T-cell (primary cell): ENCODE measurements at places on chromosomes 1 and 21.
A peak's percentile ranks its signal among the peaks of the same experiment; 100 is the strongest.

DNA sequence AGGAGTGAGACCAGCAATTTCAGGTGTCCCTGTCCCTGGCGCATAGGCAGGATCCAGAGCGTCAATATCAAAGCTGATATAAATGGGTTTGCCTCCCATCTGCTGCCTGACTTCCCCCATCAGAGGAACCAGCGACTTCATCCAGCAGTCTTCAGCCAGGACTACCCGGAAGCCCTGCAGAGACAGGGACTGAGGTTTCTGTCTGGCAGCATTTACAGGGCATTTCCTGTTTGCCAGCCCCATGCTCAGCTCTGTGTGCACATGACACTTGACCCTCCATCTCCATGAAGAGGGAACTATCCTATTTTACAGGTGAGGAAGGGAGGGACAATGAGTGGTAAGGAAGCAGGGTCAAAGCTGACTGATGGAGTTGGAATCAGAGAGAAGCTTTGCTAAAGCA is 7.2 kb downstream of the AGMAT start:
- DNase-seq = peak; percentile 11

DNA sequence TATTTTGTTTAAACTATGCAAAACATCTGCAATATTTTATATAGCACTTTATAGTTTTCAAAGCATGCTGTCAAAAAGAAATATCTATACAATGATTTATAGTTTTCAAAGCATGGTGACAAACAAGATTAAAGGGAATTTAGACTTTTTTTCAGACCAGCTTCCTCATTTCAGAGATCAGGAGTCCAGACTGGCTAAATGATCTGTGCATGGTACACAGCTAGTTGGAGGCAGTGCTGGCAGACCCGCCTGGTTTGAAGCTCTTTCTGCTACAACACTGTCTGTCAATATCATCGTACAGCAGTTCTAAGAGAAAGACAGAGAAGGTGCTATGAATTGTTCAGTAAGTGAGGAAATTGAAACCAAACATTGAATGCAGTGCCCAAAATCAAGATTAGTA is 479.0 kb downstream of the PTBP2 start:
- DNase-seq = no peak

DNA sequence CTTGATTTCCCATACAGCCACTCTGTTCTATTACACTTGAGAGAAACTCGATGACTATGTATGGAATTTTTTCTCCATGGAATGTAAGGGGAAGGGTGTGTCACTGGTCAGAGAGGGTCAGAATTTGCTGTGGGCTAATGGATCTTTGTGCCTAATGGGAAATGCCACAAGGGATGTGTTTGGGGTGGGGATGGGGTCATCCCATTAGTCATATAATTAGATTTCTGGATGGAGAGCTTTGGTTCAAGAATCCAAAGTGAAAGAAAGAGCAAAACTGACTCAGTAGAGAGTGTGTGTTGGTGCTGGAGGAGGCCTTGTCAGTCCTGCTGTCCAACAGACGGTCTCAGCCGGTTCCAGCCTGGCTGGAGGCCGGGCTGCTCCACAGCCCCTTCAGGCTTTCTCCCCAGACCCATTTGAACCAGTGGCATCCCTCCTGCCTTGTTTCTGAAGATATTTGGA is 86.4 kb downstream of the LAMC2 start:
- DNase-seq = no peak

- DNase-seq = no peak
Measured at GRCh38 chr1:121417325-121417923, 232.6 kb downstream of the SRGAP2C start.

GRCh38 chr1:30706528-30706927 is 16.9 kb downstream of the MATN1 start:
- no peak for DNase-seq

DNA sequence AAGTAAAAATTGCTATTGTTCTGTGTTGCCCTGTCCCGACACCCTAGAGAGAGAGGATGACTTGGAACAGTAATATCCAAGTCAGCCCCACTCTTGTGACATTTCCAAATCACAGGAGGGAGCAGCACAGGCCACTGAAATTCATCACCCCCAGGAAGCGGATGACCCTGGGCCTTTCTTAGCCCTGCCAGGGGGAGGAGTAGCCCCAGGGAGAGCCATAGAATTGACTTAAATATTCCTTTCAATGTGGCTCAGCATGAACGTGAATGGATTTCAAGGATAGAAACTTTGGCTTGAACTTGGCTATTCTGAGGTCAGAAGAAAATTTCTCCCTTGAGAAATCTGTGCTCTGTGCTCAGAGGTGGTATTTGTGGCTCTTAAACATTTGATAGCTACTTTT is 80.6 kb downstream of the CENPF start:
- DNase-seq = no peak

DNA sequence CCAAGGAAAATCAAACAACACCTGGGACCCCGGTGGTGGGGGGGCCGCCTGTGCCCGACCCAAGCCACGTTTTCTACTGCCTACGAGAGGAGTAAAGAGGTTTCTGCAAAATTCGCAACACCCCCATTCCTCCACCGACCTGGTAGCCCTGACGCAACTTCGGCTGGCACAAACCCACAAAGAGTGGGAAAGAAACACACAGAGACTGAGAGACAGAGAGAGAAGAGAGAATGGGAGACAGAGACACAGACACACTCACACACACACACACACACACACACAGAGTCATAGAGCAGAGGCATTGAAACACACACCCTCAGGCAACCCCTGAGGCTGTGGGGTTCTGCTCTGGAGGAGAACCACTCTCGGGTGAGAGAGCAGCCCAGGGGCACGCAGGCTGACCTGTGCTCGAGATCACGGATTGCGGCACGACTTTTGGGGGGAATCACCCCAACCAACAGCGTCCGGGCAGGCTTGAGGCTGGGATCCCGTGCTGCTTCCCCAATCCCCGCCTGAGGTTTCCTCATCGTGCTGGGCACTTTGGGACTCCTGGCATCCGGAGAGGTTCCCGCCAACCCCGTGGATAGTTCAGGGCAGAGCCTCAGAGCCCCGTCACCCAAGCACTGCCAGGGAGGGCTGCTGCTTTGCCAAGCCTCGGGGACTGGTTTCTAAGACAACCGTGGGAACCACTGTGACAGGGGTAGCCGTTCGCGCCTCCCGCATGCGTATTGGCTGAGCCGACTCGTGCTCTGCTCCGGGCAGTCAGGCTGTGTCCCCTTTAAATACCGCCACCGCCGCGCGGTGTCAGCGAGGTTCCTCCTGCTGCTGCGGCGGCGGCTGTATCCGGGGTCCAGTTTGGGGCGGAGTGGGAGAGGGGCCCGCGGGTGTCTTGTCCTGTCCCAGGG is 682.4 kb upstream of the TPTE start:
- DNase-seq = no peak

DNA sequence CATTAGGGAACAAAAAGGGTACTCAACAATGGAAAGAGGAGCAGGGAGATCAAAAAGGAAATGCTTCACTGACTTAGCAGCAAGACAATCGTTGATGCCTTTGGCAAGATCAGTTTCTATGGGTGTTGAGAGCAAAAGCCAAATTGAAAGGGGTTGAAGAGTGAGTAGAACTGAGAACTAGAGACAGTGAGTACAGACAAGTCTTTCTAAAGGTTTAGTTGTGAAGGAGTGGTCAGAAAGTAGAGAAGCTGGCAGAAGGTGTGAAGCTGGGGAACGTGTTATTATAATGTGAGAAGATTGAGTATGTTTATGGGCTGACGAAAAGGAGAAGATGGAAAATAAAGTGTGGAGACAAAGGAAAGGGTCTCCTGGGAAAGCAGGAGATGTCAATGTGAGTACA is 221.2 kb upstream of the USP25 start:
- no peak for DNase-seq

- no peak for DNase-seq
Measured at GRCh38 chr1:22282364-22282995, 139.6 kb upstream of the WNT4 start.

GRCh38 chr1:48405400-48405799 is 66.6 kb downstream of the SPATA6 start:
- DNase-seq = no peak

- no peak for DNase-seq
Measured at GRCh38 chr1:21564521-21565095, 55.4 kb downstream of the ALPL start.

GRCh38 chr1:50139339-50140181 is 30.8 kb downstream of the ELAVL4 start:
- DNase-seq = no peak

DNA sequence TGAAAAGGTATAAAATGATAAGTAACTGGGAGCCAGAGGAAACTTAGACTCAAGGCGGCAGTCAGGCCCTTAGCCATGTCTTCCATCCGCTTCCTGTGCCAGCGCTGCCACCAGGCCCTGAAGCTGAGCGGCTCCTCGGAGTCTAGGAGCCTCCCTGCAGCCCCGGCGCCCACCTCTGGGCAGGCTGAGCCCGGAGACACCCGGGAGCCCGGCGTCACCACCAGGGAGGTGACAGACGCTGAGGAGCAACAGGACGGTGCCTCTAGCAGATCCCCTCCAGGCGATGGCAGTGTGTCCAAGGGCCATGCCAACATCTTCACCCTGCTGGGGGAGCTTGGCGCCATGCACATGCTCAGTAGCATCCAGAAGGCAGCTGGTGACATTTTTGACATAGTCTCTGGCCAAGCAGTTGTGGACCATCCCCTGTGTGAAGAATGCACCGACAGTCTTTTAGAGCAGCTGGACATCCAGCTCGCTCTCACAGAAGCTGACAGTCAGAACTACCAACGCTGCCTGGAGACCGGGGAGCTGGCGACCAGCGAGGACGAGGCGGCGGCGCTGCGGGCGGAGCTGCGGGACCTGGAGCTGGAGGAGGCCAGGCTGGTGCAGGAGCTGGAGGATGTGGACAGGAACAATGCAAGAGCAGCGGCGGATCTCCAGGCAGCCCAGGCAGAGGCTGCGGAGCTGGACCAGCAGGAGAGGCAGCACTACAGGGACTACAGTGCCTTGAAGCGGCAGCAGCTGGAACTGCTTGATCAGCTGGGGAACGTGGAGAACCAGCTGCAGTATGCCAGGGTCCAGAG is at the start of gene BECN2:
TSS of gene BECN2 (plus strand) at position 76 of the 803 bp plus-strand sequence. CDS start at position 76, 0 bp downstream.
- no peak for DNase-seq
